ENCODE measurements at places on chromosomes 12 and 14. TPM values are rescaled to one million over a fixed set of nuclear protein-coding genes. Genes with fewer than 3 reads are reported as not detected.
A peak's percentile ranks its signal among the peaks of the same experiment; 100 is the strongest.

DNA sequence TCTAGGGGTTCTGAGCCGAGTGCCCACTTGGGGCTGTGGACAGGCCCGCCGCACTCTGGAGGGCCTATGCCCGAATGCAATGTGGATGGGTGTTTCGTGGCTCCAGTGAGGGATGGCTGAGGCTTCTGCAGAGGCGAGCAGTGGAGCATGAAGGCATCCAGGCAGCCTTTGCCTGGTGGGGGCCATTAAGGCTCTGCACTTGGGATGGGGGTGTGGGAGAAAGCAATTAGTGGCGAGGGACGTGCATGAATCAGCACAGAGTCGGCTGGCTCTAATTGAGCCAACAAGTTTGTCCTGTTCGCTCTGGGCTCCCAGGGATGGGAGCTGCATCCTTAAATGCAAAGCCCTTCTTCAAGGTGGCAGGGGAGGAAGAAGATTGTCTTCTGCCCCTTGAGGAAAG lies 346.9 kb upstream of the FKBP4 start:
- H3K27me3 ChIP-seq: no peaks in the 10 kb centered on the region
- H3K4me3 ChIP-seq: no peak overlapping the region
- DNase-seq: no peak
- no peaks in the 10 kb centered on the region for H3K36me3 ChIP-seq

GRCh38 chr12:48151103-48151771 lies 6.1 kb downstream of the ASB8 start:
- no peak overlapping the region for H3K4me3 ChIP-seq
- no peaks in the 10 kb centered on the region for H3K27me3 ChIP-seq
- peaks cover 41% of the 10 kb centered on the region for H3K36me3 ChIP-seq
- DNase-seq: no peak

The TMEM119 gene
- total RNA-seq: 34.6 TPM

- H3K4me3 ChIP-seq: peak within 1 kb of the TSS; percentile 82
- no peaks in the 10 kb centered on the region for H3K36me3 ChIP-seq
- DNase-seq: no peak
Measured at GRCh38 chr14:92513204-92513965, at the start of gene RIN3. RIN3 (plus strand) TSS chr14:92513781; CDS start chr14:92513933, 152 bp downstream.

The TEP1 gene
- 24.6 TPM for total RNA-seq

DNA sequence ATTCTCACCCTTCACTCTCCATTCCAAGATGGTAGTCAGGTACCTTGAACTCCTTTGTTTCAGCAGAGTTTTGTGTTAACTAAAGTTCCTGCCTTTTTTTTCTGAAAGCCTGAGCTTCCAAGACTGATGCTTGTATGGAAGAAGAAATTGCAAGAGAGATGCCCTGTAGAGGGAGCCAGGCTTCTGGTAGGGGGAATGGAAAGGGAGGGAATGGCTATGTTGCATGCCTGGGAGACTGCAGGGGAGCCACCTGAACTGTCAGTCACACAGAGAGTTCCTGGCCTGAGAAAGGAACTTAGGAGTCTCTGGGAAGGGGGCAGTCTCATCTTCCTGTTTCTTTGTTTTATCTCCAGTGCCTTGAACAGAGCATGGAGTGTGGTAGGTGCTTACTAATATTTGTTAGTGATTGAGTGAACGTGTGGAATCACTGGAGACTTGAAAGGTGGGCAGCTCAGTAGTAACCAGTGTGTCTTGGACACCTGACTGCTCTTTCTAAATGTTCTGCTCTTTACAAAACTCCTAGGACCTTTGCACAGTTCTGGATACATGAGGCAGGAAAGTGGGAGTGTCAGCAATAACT lies 132.2 kb downstream of the ANO4 start:
- H3K4me1 ChIP-seq: no peaks in the 10 kb centered on the region
- H3K27me3 ChIP-seq: no peaks in the 10 kb centered on the region
- no peak overlapping the region for H3K27ac ChIP-seq
- no peaks in the 10 kb centered on the region for H3K36me3 ChIP-seq

DNA sequence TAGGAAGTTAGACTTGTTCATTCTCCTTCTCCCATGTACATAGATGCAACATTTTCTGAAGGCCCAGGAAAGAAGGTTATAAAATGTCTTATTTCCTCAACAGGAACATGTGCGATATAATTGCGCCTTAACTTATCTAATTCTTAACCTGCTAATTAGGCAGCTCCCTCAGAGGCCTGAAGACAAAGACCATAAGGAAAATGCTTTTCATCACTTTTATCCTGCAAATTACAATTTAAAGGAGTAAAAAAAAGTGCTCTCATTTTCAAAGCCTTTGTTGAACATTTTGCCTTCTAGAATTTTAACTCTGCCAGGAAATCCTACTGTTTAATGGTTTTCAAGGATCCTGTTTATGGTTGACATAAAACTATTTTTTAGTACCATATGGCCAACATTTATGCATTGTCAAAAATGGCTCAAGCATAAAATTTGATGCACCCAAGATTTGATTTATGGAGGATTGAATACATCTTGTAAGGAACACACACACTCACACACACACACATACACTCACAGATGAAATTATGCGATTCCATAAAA lies 660.4 kb upstream of the TMEM132C start:
- no peaks in the 10 kb centered on the region for H3K4me1 ChIP-seq
- no peak overlapping the region for H3K27ac ChIP-seq
- H3K4me3 ChIP-seq: no peak overlapping the region
- no peaks in the 10 kb centered on the region for H3K27me3 ChIP-seq
- DNase-seq: no peak

The FAM216A gene
- total RNA-seq: 11.0 TPM

The ADAM21 gene
- total RNA-seq: not detected

DNA sequence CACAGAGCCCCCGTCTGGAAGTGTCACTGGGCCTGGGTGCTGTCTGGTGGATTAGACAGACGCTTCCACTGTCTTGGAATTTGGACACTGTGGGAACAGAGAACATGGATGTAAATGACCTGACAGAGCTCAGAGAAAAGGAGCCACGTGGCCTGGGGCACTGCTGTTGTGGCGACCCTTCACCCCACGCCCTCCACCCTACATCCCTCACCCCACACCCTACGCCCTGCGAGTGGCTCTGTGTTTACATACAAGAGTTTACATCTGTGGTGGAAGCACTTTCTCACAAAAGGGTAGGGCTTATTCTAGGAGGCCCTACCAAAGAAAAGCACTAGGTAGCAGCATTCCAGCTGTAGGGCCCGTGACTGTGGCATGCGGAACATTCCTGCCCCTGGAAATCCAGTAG lies 47.7 kb downstream of the B4GALNT3 start:
- H3K4me3 ChIP-seq: no peak overlapping the region
- no peaks in the 10 kb centered on the region for H3K36me3 ChIP-seq
- H3K4me1 ChIP-seq: peaks cover 16% of the 10 kb centered on the region
- H3K27ac ChIP-seq: no peak overlapping the region

All from vagina (tissue), 2 donors.